ENCODE measurements at places on chromosomes 5 and 9.

- DNase-seq = no peak
Observed at GRCh38 chr9:86072394-86072877, 26.9 kb downstream of the GOLM1 start.

GRCh38 chr9:25677301-25678146, 720 bp downstream of the TUSC1 start:
- DNase-seq = peak; percentile 73

DNA sequence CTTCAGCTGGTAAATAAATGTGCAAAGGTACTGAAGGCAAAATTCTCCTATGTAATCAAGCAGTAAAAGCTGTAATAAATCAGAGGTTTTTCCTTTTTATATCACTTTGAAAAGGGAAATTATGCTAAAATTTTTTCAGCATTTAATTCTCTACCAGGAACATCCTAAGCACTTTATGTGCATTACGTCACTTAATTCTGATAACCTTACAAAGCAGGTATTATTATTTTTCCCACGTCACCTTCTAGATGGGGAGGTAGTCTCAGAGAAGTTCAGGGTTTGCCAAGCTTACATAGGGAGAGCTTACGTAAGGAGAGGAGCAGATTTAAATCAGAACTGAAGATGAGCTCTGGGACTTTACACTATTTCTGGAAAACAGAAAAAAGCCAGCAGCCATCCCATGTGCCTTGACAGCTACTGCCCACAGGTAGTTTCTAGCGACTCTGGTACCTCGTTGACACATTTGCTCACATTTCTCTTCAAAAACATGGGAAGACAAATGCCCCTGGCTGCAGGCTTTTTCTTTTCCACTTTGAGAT, 79.0 kb upstream of the IFNK start:
- DNase-seq = no peak

- no peak for DNase-seq
Observed at GRCh38 chr5:159027504-159027903, 72.2 kb downstream of the EBF1 start.

DNA sequence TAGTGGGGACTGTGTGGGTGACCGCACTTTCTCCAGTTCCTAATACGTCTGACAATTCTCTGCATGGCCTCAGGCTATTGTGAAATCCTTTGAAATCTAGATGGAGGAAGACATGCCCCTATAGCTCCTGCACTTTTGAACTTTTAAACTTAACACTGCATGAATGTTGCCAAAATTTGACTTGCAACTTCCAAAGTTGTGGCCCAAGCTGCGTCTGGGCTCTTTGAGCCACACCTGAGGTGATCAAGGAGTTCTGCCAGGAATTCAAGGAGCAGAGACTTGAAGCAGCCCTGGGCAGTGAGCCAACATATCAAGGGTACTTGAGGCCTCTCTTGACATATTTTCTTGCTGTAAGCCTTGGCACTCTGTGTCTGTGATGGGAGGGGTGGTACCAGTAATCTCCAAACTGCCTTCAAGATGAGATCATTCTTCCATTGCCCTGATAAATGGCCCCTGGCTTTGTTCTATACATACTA, 1336.1 kb upstream of the CDH9 start:
- DNase-seq = no peak

GRCh38 chr5:158313027-158313732, 454.2 kb upstream of the CLINT1 start:
- no peak for DNase-seq

DNA sequence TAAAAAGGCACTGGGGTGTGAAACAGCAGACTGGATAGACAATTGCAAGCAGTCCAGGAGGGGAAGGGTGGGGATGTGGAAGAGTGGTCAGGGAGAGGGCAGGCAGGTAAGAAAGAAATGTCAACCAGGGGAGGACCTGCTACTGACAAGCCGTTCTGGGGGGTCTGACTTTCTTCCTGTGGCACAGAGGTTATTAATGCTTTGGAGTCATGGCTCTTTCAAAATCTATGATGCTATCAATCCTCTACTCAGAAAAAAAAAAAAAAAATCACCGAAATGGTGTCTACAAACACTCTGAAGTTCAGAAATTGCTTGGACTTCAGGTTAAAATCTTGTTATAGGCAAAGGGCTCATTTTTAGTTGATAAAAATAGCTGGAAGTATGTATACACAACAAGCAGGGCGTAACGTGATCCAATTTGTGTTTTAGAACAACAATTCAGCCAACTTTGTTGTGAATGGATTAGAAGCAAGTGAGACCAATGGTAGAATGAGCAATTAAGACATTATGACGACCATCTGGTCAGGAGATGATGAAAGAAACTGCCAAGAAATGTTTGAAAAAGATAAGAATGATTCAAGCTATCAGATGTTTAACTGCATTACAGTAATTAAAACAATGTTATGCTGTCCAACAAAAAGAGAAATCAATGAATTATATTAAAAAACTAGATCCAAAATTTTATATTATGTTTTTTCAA, 255.2 kb downstream of the DEPDC1B start:
- DNase-seq = no peak

DNA sequence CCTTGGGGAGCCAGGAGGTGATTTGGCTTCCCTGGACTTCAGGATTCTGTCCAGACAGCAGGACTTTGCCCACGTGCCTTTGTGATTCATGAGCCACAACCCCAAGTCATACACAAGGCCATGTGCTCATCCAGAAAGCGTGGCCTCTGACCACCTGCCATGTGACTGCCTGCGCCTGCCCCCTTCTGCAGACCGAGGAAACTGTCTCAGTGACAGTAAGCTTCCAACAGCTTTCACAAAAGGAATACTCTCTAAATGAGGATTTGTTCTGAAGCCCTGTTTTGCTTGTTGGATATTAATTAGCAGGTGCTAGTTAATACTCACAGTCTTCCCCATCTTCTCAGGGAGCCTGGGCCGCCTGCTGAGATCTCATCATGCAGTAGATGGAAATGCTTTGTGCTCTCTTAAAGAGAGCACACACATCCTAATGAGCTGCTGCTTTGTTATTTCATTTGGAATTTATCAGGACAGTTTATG, 36.9 kb upstream of the ANGPTL2 start:
- no peak for DNase-seq

DNA sequence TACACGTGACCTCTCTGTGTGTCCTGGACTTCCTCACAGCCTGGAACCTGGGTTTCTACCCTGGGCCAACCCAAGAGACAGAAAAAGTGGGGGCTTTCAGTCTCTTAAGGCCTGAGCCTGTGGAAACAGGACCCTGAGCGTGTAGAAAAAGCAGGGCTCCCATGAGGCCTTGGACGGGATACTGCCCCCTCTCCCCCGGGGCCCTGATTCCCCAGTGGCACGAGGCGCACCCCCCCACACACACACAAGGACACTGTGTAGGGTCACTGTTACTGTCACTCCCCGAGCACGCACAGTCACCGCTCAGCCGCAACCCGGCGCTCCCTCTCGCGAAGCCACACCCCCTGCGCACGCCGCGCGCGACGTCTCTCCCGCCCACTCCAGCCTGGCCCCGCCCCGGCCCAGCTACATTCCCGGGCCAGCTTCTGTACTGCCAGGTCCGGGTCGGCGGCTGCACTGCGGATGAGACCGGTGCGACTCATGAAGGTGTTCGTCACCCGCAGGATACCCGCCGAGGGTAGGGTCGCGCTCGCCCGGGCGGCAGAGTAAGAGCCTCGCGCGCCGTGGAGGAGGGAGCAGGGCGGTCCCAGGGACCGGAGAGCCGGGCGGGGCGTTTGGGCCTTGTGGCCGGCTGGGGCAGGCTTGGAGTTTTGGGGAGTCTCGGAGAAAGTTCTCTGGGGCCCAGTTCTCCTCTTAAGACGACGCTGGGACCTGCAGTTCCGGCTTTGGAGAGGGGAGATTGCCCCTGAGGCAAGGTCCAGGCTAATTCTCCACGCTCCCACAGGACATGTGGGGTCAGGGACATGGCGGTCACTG, at the start of gene GRHPR:
GRHPR (plus strand) TSS at position 408 of the 816 bp plus-strand sequence; CDS start at position 463, 55 bp downstream.
- peak; percentile 89 for DNase-seq

- DNase-seq = no peak
Observed at GRCh38 chr5:59180515-59180914, 597.6 kb downstream of the RAB3C start.

GRCh38 chr9:36040271-36040925, 3.7 kb downstream of the RECK start:
- no peak for DNase-seq

- DNase-seq = no peak
Observed at GRCh38 chr5:124658867-124659557, 87.4 kb downstream of the ZNF608 start.

DNA sequence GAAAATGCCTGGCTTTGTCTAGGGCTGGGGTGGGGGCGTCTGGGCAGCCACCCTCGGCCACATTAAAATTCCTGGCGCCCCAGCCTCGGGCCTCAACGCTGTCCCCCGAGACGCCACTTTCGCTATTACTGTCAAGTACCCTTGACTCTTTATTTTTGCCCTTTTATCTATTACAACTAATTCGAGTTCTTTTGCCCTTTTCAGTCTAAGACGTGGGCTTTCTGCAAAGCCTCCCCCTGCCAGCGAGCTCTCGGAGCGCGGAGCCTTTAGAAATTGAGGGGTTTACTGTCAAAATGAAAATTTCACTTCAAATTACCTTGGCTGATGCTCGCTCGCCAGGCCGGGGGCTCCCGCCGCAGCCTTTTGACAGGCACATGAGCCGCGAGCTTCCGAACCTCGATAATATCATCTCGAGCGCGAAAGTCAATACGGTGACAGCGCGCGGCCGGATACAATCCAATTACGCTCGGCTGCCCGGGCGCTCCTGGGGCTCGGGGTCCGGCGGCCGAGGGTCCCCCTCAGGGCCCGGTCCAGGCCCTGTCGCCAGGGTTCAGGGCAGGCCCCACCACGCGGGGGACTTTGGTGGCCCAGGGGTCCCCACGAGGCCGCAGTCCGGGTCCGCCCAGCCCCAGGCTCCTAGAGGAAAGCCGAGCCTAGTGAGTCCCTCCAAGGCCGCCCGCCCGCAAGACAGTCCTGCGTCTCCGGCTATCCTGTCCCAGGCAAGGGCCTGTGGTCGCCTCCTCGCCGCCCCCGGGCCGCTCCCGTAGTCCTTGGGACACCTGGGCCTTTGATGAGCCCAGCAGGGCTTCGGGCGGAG, 6.7 kb downstream of the IRX4 start:
- no peak for DNase-seq

GRCh38 chr9:95508242-95508967, 8.4 kb downstream of the PTCH1 start:
- DNase-seq = no peak

GRCh38 chr5:89560696-89561095, 677.7 kb upstream of the MEF2C start:
- DNase-seq = no peak

GRCh38 chr5:171705830-171706468, 79.7 kb upstream of the SMIM23 start:
- no peak for DNase-seq

- no peak for DNase-seq
Observed at GRCh38 chr5:166963596-166963995, 1327.8 kb upstream of the WWC1 start.

DNA sequence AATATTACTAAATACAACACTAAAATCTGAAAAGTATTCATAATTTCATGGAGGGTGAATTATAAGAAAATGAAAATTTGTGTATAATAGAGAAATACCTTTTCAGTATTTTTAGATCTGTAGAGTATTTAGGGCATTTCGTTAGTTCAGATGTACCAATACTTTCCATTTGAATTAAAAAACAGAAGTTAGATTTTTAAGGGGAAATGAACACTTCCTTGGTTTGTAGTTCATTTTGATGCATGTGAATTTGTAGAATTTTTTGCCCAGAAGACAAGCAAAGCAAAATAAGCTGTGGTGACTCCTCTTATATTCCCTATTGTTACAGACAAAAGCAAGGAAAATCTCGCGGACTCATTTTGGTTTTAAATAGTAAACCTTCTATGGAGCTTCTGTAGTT, 209.0 kb upstream of the RPS23 start:
- no peak for DNase-seq

- no peak for DNase-seq
Observed at GRCh38 chr9:126927419-126927818, 12.8 kb downstream of the RALGPS1 start.

DNA sequence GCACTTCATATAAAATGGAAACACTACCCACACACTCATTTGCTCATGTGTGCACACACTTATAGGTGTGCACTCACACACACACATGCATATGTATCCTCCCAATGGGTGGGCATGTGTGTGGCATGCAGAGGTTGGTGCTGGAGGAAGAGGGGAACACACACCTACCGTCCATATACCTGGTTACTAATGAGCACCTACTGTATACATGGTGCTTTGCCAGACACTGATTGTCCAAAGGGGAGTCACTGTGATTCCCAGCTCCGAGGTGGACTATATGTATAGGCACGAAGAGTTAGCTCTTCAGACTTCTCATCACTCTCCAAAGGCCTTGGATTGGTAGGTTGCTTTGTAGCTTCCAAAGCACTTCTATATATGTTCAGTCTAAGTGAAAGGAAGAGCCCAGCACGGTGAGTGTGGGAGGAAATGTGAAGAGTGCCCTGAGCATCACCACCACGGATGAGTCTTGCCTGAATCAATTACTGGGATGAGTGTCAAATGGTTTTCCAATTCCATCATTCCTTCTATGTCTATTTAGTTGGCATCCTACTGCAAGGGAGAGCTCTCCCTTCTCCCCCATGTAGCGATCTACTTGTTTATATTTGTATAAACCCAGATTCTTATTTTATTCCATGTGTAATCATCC, 12.6 kb upstream of the ERGIC1 start:
- DNase-seq = no peak

DNA sequence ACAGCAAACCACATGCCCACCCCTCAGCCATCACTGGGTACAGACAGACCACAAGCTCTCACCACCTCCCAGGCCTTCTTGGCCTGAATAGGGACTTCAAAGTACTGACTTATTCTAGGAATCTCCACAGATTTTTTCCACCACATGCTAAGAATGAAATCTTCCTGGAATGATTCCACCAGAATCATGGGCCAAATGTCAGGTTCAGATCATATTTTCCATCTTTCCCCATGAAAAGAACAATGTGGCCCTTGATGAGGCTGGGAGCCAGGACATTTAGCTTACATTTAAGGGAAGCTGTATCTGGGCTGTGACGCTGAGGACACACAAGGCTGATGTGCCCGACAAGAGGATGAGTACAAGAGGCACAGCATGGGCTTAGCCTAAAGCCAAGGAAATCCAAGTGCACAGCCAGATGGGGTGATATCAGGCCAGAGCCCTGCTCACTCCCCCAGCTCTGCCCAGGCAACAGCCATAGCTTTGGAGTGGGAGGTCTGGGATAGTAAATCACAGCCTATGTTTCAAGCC, 28.1 kb downstream of the ACSL6 start:
- no peak for DNase-seq

DNA sequence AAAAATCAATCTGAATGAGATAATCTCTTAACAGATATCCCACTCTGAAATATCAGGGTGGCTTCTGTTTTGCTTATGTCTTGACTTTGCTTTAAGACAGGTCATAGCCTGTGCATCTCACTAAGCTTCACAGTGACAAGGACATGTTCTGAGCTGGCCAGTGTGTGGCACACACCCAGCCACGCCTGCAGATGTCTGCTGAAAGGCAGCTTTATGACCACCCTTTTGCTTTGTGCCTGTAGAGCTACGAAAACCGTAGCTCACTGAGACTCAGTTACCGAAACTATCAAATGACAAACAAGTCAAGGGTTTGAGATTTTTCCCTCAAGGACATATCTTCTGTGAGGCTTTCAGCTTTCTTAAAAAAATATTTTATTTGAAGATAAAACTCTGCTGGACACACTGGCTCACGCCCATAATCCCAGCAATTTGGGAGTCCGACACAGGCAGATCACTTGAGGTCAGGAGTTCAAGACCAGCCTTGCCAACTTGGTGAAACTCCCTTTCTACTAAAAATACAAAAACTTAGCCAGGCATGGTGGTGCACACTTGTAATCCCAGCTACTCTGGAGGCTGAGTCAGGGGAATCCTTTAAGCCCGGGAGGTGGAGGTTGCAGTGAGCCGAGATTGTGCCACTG, 233.2 kb downstream of the SPATA31A1 start:
- no peak for DNase-seq
